Right atrium auricular region (tissue), 2 donors: ENCODE measurements at places on chromosomes 5 and 9.

- no peak for DNase-seq
Observed at GRCh38 chr5:65919773-65920172, 6.6 kb upstream of the ERBIN start.

- DNase-seq = no peak
Observed at GRCh38 chr9:91211919-91212318, 149.8 kb downstream of the AUH start.

DNA sequence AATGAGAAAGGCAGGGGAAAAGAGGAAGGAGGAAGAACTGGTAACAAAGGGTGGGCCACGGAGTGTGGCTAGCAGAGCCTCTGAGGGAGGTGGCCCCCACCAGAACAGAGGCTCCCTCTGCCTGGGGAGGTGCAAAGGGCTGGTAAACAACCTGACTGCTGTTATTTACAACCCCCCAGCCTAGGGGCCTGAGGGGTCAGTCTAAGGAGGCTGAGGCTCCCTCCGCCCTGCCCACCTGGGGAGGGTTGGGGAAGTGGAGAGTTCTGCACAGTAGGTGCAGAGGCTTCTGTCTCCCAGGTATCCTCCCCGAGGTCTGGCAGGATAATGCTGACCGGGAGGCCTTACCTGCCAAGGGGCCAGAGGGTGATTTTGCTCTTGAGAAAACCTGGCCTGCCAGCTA lies 35.6 kb upstream of the SMU1 start:
- no peak for DNase-seq

- no peak for DNase-seq
Observed at GRCh38 chr9:130837643-130838042, 2.6 kb downstream of the ABL1 start.

DNA sequence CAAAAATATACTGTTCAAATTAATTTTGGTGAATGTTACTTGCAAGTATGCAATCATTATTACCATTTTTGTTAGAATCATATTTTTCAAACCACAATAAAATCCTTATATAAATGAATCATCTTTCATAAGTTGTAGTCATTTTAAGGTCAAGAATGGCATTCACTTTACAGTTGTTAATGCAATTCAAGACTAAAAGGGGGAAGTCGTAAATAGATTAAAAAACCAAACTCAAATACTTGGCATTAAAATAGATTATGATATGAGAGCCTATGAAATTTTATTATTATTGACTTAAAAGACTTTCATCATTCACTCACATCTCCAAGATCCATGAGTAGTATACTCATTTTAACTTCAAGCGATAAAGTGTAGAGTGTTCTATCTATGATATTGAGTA lies 11.6 kb downstream of the CDH9 start:
- no peak for DNase-seq

DNA sequence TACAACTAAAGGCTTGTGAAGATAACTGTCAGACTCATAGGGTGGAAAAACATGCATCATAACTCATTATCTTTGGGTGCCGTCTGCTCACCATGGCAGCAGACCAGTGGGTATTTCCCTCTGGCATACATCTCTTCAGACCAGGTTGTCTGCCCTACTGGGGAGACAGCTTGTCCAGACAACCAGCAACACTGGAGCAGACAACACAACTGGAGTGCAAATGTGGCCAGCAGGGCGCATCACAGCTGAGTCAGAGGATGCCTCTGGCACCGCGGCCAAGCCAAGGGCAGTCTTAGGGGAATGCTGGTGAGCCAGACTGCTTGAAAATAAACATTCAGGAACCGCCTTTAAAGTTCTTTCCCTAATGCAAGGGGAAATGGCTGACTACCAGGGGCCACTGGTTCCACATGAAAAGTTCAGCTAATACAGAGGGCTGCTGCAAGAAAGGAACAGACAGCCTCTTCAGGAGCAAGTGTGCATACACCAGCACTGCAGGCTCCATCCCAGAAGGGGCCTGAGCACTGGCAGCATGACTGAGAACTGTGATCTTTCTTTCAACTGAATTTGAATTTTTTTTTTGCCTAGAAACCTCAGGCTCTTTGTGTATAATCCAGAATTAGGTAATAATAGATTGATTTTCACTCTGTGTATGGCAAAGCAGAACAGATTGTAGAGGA lies 77.3 kb downstream of the MAMDC2 start:
- DNase-seq = peak; percentile 94

GRCh38 chr9:137506274-137506673 lies 43.9 kb downstream of the PNPLA7 start:
- DNase-seq = no peak

DNA sequence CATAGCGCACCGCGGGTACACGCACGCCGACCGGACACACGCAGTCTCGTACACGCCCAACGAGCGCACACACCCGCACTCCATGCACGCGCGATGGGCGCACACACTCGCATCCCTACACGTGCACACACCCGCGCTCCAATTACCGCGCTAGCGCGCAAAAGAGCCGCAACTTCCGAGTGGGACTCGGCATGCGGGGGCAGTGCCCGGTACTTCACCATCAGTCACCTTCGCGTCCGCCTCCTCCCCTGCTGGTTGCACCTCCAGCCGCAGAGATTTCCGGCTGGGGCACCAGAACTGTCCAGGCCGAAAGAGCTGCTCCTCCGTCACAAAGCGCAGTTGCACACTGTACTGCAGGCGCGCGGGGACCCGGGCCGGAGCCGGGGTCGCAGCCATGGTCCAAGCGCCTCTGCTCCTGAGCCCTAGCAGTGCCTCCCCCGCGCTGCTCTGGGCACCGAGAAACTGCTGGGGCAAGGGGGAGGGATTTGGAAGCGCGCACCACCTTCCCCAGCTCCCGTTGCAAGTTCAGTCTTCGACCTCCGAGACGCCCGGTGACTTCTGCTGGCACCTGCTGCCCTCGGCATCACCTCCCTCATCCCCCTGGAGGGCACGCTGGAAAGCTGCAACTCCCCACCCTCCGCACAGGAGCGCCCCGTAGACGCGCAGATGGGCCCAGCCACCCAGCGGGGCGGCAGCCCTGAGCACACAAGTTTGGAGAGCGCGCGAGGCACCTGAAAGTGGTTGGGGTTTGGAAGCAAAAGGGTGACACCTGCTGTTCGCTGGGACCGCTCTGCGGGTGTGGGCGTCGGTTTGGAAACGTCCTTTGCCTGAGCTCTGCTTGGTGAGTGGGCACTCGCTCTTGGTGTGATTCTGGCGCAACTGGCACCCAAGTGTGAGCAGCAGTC lies 337.4 kb upstream of the PUM3 start:
- no peak for DNase-seq

GRCh38 chr5:72402381-72402890 lies 82.3 kb downstream of the PTCD2 start:
- no peak for DNase-seq

DNA sequence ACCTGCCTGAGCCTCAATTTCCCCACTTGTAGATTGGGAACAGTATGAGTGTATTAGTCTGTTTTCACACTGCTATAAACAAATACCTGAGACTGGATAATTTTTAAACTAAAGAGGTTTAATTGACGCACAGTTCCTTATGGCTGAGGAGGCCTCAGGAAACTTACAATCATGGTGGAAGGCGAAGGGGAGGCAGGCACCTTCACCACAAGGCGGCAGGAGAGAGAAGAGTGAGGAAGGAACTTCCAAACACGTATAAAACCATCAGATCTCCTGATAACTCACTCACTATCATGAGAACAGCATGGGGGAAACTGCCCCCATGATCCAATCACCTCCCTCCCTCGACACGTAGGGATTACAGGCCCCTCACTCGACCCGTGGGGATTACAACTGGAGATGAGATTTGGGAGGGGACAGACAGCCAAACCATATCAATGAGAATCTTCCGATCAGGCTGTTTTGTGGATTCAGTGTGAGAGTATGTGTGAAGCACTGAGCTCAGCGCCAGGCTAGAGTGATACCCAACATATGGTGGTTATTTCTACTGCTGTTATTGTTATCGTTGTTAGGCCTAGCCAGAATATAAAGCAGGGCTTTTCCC lies 14.6 kb upstream of the LMX1B start:
- DNase-seq = no peak

DNA sequence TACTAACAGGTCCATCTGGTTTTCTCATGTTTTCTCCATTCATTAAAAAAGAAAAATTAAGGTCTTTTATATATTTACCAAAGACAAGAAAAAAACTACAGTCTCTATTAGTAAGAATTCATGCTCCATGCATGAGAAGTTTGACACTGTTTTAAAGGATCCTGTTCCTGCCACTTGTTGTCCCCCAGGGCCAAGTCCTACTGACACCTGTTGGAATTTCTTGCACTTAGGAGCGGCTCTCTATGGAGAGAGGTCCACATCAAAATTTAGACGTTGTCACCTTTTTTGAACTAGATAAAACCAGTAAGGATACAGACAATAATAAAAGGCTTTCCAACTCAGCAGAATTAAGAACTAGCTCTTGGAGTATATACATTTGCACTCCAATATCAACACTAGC lies 42.3 kb downstream of the PWWP2A start:
- no peak for DNase-seq

DNA sequence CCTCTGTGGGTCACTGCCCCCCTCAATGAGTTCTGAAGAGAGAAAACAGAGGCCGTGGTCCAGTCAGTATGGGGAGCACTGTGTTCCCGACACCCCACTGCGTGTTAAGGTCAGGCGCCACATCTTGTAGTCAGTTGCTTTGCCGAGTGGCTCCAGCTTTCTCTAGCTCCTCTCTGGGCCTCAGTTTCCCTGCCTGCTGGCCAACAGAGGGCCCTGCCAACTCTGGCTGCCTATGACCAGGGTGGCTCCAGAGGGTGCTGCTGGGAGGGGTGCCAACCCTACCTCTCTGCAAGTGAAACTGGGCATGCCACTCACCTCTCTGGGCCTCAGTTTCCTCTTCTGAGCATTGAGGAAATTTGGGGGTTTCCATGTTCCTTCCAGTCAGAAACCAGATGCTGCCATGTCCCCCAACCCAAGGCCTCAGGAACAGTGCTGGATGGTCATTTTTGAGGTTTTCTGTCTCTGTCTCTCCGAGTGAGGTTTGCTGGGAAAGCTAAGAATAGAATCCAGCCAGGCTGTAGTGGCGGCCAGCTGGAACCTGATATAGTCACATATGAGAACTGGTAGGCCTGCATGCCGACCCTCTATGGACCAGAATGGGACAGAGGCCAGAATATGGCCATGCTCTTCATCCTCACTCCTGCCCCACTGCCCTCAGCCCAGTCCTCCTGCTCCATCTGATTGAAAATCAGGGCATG lies 132.1 kb downstream of the PHF2 start:
- no peak for DNase-seq

- peak; percentile 9 for DNase-seq
Observed at GRCh38 chr5:179230061-179230461, 115.2 kb downstream of the ADAMTS2 start.

DNA sequence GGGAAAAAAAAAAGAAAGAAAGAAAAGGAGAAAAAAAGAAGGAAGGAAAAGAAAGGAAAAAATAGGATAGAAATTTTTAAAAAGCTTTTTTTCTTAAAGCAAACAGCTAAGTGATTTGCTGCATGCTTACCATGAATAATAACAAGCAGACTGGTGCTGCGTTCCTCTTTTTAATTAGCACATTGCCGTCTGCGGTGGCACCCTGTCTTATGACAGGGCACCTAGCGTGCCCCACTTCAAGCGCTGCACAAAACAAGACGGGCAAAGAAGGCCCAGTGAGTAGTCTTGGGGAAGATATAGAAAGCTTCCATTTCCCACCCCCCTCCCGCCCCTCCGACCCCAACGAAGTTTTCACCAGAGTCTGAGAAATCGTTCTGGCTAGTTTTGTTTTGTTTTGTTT lies 513.9 kb downstream of the ZNF608 start:
- no peak for DNase-seq
